Substantia nigra (tissue), 51 donors: ENCODE measurements at places on chromosomes 2 and 18.

DNA sequence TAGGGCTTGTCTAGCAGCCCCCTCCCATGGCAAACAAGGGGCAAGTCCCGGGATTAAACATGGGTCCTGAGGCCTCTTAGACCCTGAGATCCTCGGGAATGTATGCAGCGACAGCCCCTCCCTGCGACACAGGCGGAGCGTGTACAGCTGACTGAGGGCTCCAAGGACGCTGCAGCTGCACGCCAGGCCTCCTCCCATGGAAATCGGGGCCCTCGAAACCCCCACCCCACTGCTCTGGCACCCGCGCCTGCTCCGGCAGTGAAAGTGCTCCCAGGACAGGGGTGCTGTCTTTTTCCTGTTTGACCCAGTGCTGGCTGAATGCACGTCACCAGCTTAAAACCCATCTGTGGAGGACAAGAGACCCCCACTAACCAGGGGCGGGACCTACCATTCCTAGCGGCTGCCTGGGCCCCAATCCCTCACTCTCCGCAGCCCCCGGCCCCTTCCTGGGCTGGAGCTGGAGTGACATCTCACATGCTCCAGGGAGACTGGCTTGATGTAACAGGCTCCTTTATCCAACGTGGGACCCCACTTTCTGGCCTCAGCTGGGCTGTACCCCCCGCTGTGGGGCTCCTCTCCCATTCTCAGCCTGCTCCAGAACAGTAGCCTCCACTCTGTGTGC, 247.7 kb downstream of the TWIST2 start:
- DNase-seq, result no peak

DNA sequence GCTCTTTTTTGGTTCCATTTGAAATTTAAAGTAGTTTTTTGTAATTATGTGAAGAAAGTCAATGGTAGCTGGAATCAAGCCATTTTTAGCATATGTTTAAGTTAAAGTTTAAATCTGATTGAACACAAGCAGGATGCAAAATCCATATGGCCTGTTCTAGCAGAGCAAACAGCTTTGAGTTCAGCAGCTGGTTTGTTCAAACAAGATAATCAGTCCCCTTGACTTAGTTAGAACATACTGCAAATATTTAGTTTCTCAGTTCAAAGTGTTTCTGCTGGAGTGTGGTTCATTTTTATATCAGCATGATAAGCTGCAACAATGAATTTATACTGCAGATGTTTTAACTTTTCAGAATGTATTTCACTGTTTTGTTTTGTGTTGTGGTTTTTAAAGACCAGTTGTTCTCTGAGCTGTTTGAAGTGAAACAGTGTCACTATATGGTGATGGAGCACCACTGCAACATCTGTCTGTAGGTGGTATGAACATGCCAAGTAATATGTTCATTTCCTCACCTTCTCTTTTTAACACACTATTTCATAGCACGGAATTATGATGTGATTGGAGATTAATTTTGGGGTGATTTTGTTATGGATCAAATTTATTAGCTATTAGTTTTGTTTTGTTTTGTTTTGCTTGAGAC, 125.3 kb downstream of the COL4A4 start:
- DNase-seq, result no peak

- no peak for DNase-seq
These were observed 66.2 kb downstream of the HS1BP3 start for GRCh38 chr2:20584399-20585358.

- no peak for DNase-seq
These were observed 21.5 kb upstream of the SPRED2 start for GRCh38 chr2:65453916-65454315.

GRCh38 chr2:235856151-235856854, 311.9 kb downstream of the GBX2 start:
- DNase-seq, result no peak

DNA sequence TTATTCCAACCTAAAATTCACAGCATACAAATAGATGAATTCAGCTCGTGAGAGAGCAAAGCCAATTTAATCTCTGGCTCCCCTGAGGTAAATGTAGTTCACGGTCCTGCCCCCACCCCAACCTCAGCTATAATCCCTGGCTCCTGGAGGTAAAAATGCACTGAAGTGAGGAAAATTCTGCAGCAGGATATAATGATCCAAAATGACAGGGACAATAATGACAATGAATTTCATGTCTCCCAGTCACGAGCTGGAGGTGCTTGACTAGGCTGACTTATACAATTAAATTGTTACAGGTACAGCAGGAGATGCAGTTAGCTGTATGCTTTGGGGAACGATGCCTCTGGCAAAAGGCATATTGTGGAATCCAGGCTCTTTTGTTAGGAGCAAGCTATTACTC, 82.0 kb downstream of the GPD2 start:
- no peak for DNase-seq

DNA sequence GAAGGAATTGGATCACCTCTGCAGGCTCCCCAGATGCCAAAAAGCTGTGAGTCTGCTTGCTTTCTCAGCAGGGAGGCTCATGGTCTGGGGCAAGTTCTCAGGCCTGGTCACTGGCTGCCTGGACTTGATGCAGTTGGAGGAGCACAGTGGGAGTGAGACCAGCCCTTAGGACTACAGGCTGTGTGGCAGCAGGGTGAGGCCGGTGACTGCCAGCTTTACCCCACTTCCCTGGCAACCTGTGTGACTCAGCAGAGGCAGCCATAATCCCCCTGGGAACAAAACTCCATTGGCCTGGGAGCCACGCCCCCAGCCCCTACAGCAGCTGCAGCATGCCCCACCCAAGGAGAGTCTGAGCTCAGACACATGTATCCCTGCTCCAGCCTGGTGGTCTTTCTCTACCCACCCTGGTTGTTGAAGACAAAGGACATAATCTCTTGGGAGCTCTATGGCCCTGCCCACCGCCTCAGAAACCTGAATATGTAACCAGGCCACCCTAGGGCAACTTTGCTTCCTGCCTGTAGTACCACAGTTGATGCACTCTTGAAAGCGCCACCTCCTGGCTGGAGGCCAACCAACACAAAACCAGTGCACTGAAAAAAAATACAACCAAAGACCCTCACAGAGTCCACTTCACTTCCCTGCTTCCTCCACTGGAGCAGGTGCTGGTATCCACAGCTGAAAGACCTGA, 106.8 kb upstream of the SPATS2L start:
- DNase-seq, result no peak

DNA sequence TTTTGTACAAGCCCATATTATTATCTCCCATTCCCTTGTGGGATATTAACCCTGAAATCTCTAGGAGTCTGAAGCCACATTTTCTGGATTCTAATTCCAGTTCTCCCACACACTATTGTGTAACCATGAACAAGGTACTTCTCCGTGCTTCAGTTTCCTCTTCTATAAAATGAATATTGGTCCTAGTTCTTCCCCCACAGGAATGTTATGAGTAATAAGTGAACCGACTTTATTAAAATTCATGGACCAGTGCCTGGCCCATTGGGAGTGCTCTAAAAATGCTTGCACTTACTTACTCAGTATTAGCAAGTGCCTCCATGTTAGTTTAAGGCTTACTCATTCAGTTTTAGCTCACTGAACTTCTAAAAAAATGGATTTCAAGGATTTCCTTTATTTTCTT, 1.4 kb upstream of the ACMSD start:
- DNase-seq, result no peak

GRCh38 chr2:29811378-29811777, 110.0 kb downstream of the ALK start:
- DNase-seq, result no peak

GRCh38 chr2:32941944-32942690, 4.6 kb upstream of the LTBP1 start:
- DNase-seq, result no peak

DNA sequence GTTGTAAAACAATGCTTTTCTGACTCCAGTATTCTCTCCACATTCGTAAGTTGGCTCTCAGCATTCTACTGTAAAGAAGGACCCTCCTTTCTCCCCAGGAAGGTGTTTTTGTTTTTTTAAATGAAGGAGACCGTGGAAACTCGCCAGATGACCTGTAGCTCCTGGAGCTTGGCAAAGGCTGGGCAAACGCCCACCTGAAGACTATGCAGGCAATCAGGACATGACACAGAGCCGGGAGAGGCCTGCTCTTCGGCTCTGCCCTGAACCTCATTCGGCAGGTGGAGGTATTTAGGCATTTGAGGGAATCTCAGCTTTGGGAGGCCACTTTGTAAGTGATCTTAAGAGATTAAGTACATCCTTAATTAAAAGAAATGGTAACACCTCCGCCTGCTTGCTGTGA, 17.4 kb downstream of the CASP10 start:
- no peak for DNase-seq

- DNase-seq, result no peak
These were observed 263.8 kb downstream of the RBM43 start for GRCh38 chr2:150997702-150998440.

DNA sequence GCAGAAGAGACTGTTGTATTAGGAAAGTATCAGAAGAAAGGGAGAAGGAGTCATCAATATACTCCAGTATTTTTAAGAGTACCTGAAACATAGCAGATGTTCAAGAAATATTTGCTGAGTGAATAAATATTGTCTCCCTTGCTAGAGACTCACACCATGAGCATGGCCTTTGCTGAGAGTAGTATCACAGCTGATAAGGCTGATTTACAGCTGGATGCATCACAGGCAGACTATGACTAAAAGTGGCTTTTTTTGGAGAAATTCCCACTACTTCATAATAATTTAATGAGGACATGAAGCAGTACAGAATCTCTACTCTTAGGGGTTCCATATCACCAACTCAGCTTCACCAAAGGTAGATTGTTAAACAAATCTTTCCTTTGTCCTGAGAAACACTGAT, 373.3 kb downstream of the RBM43 start:
- DNase-seq, result no peak

GRCh38 chr2:186518291-186518690, 32.2 kb downstream of the ZC3H15 start:
- DNase-seq, result no peak

GRCh38 chr2:26537826-26538475, 60.0 kb upstream of the OTOF start:
- DNase-seq, result no peak

GRCh38 chr2:96164459-96165184, 19.4 kb upstream of the DUSP2 start:
- peak; percentile 61 for DNase-seq

GRCh38 chr2:118954297-118955060, 12.5 kb downstream of the MARCO start:
- DNase-seq, result no peak
